ENCODE measurements at places on chromosomes 3 and 15. TPM values are rescaled to one million over a fixed set of nuclear protein-coding genes. Genes with fewer than 3 reads are reported as not detected.

- peak; percentile 7 for DNase-seq
Measured at GRCh38 chr3:67897351-67898336, 243.2 kb upstream of the SUCLG2 start.

DNA sequence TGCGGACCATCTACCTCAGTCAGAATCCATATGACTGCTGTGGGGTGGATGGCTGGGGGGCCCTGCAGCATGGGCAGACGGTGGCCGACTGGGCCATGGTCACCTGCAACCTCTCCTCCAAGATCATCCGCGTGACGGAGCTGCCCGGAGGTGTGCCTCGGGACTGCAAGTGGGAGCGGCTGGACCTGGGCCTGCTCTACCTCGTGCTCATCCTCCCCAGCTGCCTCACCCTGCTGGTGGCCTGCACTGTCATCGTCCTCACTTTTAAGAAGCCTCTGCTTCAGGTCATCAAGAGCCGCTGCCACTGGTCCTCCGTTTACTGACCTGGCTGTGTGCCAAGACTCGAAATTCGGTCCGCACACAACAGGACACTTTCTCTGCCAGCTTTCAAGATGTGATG is 21.9 kb downstream of the NRROS start:
- no peak for DNase-seq

GRCh38 chr15:76936671-76937070 is 5.1 kb downstream of the RCN2 start:
- DNase-seq, result no peak

ROPN1 gene
- polyA plus RNA-seq, result 0.25 TPM

DNA sequence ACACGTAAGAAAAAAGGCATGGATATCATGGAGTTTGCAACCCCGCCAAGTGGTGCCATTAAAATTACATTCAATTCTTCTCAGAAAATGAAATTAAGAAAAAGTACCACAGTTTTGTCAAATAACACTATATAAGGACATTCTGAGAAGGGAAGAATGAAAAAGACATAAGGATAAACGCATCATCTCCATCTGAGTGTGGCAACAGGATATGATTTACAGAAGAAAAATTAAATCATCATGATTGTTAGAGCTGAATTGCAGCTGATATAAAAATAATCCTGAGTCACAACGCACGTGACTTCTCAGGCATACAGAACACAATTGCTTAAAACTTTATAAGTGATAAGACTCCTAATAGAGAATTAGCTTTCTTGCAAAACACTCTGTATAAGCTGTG is 133.8 kb downstream of the GREM1 start:
- no peak for DNase-seq

GRCh38 chr3:138901567-138901966 is 45.4 kb downstream of the FOXL2 start:
- no peak for DNase-seq

KIF23 gene
- polyA plus RNA-seq, result 59.4 TPM

IMPDH2 gene
- polyA plus RNA-seq, result 217 TPM

ADIPOQ gene
- polyA plus RNA-seq, result 0.07 TPM

GRCh38 chr3:107953722-107954121 is 137.1 kb downstream of the CD47 start:
- no peak for DNase-seq
